Astrocyte (in vitro differentiated cells and primary cell): ENCODE measurements at places on chromosomes 2 and 18. TPM values are rescaled to one million over a fixed set of nuclear protein-coding genes. Genes with fewer than 3 reads are reported as not detected.

GRCh38 chr2:159076241-159076640, 107.8 kb downstream of the TANC1 start:
- no peaks in the 10 kb centered on the region for H3K36me3 ChIP-seq
- H3K27ac ChIP-seq = peak overlapping the region; percentile 30
- no peak overlapping the region for H3K4me3 ChIP-seq
- H3K27me3 ChIP-seq = no peaks in the 10 kb centered on the region

- no peaks in the 10 kb centered on the region for H3K27me3 ChIP-seq
- no peak overlapping the region for H3K4me3 ChIP-seq
- H3K36me3 ChIP-seq = no peaks in the 10 kb centered on the region
- no peak overlapping the region for H3K27ac ChIP-seq
- no peaks in the 10 kb centered on the region for H3K4me1 ChIP-seq
Observed at GRCh38 chr2:204340511-204340910, 204.8 kb upstream of the PARD3B start.

ERBB4 gene
- total RNA-seq = 0.72 and 1.2 TPM in 2 replicates

PDCL3 gene
- total RNA-seq = 35.4 and 35.5 TPM in 2 replicates

DNA sequence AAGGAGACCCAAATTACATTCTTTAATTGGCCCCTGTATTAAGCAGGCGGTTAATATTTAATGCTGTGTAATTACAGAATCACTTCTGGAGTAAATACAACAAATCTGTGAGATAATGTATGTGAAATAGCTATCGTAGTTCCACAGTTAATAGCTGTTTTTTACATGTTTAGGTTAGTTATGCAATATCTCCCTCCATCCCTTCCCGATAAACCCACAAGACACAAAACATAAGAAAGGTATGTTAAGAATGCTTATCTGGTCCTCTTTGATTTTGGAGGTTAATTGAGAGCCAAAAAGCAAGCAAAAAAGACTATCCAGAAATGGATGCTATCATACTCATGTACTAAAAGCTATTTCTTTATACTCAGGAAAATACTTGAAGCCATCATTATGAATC, 49.1 kb downstream of the ZNF638 start:
- H3K27me3 ChIP-seq = no peaks in the 10 kb centered on the region
- no peak overlapping the region for H3K4me3 ChIP-seq
- peaks cover 19% of the 10 kb centered on the region for H3K4me1 ChIP-seq
- peaks cover 16% of the 10 kb centered on the region for H3K36me3 ChIP-seq

DNA sequence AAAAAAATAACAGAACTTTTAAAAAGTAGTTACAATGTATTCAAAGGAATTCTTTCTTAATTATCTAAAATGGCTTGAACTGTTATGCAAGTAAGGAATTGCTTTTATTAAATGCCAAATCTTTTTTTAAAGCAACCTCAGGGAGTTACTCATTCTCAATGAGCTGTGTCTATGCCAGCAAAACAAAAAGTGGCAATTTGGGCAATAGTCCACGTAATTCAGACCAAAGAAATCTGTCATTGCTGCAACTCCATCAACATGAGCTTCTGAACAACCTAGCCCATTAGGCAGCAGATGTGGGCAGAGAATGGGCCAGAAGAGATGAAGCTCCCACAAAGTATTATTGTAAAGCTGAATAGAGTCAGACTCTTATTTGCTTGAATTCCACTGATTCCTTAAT, 118.4 kb downstream of the ALK start:
- H3K36me3 ChIP-seq = no peaks in the 10 kb centered on the region
- peak; percentile 87 for DNase-seq
- no peak overlapping the region for H3K27ac ChIP-seq
- H3K4me1 ChIP-seq = no peaks in the 10 kb centered on the region
- H3K4me3 ChIP-seq = no peak overlapping the region
- peaks cover 6% of the 10 kb centered on the region for H3K27me3 ChIP-seq

DNA sequence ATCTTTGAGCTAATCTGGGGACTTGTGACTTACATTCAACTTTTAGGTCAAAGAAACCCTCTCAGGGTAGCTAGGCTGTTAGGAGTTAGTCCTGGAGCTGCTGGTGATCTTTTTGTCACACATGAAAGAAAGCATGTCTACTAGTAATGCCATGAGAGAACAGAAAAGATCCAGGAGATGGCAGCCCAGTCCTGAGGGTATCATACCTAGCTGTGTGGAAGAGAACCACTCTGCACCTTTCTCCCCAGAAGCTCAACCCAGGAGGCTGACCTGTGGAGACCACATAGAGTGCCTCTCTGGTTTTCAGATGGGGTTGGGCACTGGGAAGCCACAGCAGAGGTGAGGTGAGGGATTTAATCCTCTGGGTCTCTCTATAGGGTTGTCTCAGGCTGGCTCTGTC, 460.2 kb upstream of the UBE2E3 start:
- H3K36me3 ChIP-seq = no peaks in the 10 kb centered on the region
- no peaks in the 10 kb centered on the region for H3K27me3 ChIP-seq
- no peak for DNase-seq
- H3K4me3 ChIP-seq = no peak overlapping the region
